Stimulated activated CD4-positive, alpha-beta T cell treated with anti-CD3 and anti-CD28 coated beads, TNF-alpha, amount 100 ng/mL, for 1 hour (primary cell): ENCODE measurements at places on chromosomes 3 and 15.

- DNase-seq = no peak
Observed at GRCh38 chr3:126914226-126914625, 68.7 kb upstream of the PLXNA1 start.

DNA sequence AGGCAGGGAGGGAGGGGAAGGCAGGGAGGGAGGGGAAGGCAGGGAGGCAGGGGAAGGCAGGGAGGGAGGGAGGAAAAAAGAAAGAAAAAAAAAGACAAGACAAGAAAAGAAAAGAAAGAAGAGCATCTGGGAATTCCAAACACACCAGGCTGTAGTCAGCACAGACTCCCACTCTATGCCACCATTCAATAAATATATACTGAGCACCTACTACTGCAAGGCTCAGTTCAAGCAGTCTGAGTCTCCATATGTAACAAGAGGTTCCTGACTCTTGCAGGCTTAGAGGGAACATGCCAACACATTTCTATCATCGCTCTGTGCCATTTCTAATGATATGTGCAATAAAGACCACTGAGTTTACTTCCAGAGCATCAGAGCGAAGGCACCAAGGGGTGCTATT is 47.7 kb downstream of the ANXA2 start:
- no peak for DNase-seq

- no peak for DNase-seq
Observed at GRCh38 chr3:25483456-25483855, 55.4 kb downstream of the RARB start.

- no peak for DNase-seq
Observed at GRCh38 chr3:132457286-132457685, 40.0 kb downstream of the DNAJC13 start.

GRCh38 chr3:14235003-14235911 is 56.6 kb downstream of the LSM3 start:
- DNase-seq = no peak

DNA sequence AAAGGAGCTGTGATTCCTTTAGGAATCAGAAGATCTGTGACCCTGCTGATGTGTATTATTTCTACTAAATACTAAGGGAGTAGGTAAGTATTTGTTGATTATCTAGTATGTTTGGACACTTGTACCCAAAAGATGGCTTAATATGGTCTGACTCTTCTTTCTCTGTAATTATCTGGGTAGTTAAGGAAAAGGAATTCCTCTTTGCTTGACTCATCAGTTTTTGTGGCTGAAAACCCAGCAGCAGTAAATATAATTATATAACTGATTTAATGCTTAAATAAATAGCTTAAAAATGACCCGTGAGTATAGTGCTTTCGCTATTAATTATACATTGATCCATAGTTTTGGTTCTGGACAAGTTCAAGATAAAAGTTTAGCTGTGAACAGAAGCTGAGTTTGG is 155.8 kb downstream of the LRTM1 start:
- DNase-seq = no peak

- no peak for DNase-seq
Observed at GRCh38 chr3:134211797-134212196, 38.9 kb downstream of the RYK start.

DNA sequence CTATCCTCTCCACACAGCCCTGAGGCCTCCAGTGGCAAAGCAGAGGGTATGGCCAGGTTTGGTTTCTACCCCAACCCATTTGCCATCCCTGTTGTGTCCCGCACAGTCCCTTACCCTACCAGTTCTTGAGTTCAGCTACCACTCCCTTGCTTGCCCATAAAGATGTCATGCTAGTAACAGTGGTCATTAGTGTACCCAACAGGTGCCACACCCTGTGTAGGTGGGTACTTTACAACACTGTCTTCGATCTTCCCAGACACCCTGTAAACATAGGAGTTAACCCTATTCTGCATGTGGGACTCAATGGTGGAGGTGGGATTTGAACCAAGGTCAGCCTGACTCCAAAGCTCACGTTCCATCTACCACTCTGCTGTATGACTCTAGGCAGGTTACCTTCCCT is 23.2 kb downstream of the LINGO1 start:
- no peak for DNase-seq

- DNase-seq = no peak
Observed at GRCh38 chr3:39426312-39426711, 19.8 kb downstream of the RPSA start.

- no peak for DNase-seq
Observed at GRCh38 chr3:138398791-138399575, 35.4 kb upstream of the ESYT3 start.

- no peak for DNase-seq
Observed at GRCh38 chr3:42839616-42840015, 30.4 kb downstream of the ACKR2 start.

DNA sequence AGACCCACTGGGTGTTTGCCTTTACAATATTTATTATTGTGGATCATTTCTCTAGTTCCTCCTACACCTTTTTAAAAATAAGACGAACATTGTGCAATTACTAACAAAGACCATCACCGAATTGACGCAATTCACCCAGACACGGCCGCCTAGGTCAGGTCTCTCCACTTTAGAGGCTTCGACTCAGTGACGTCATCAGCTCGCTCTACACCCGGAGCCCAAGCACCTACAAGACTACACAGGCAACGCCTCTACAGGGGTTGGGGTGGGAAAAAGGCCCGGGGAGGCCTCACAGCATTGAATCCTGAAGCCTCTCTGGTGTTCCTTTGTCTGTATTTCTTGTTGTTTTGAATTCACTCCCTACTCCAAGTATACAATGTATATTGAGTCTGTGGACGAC is 16.6 kb downstream of the ZIC4 start:
- DNase-seq = no peak

GRCh38 chr3:172061724-172062184 is 22.4 kb downstream of the FNDC3B start:
- no peak for DNase-seq

DNA sequence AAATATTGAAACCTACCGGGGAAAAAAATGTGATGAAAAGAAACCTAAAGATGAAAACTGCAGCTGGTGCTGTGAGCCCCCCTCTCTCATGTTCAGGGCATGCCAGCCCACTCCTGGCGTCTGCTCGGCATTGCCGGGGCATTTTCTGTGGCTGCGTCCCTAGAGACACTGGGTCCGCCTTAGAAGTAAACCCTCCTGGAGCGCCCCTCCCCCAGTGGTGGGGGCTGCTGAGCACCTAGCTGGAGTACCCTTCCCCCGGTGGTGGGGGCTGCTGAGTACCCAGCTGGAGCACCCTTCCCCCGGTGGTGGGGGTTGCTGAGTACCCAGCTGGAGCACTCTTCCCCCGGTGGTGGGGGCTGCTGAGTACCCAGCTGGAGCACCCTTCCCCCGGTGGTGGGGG is 24.5 kb upstream of the GABRA5 start:
- no peak for DNase-seq

DNA sequence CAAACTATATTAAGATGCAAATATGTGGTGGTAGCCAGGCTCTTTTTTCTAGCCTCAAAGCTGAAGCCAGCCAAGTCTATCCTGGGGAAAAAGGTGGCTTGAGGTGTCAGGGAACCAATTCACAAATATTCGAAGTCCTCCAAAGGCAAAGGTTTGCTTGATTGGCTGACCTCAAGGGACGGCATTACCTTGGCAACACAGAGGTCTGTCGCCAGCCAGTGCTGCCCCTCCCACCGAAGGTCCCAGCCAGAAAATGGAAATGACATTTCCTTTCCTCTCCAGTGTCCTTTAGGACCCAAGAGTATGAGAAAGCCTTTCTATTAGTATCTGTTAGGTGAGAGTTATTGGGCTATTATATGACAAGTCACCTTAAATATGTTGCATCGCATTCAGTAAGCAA is 96.0 kb upstream of the LIMD1 start:
- DNase-seq = no peak

GRCh38 chr15:57288926-57289580 is 87.3 kb upstream of the CGNL1 start:
- no peak for DNase-seq

DNA sequence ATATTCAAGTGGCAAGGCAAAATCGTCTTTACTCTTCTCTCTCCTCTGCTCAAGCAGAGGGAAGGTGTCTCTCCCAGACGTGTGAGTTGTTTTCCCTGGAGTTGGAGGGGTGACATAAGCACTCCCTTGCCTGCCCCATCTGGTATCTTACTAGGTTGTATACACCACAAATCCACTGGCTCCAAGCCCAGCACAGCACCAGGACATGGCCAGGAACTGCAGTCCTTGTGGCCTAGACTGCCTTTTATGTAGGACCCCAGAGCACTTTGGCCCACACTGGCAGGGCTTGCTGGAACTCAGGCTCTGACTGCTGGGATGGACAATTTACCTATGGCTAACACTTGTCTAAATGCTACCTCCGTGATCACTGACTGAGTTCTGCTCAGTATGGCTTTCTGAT is 34.0 kb downstream of the DZIP3 start:
- DNase-seq = no peak
